ENCODE measurements at places on chromosomes 12 and 14.

- DNase-seq = no peak
Observed at GRCh38 chr14:57883061-57883460, 17.2 kb upstream of the SLC35F4 start.

DNA sequence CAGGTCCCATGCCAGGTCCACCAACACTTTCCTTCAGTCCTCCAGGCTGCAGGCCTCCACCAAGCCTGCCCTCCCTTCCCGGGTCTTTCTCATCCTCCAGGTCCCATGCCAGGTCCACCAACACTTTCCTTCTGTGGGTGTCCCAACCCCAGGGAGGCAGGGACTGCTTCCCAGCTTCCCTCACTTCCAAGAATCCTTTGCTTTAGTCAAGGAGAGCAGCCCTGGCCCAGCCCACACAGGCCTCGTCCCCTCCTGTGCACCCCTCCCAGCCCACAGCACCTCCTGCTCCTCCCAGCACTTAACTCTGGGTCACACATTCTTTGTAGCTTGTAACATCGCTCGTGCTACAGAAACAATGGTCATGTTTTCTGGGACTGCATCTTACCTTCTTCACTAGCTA is 72.9 kb downstream of the TESC start:
- DNase-seq = no peak

GRCh38 chr14:68487805-68488590 is 304.9 kb downstream of the ZFP36L1 start:
- DNase-seq = no peak

GRCh38 chr12:109497675-109498074 is 20.2 kb downstream of the UBE3B start:
- DNase-seq = no peak

- DNase-seq = no peak
Observed at GRCh38 chr12:4221258-4221620, 52.3 kb upstream of the CCND2 start.

DNA sequence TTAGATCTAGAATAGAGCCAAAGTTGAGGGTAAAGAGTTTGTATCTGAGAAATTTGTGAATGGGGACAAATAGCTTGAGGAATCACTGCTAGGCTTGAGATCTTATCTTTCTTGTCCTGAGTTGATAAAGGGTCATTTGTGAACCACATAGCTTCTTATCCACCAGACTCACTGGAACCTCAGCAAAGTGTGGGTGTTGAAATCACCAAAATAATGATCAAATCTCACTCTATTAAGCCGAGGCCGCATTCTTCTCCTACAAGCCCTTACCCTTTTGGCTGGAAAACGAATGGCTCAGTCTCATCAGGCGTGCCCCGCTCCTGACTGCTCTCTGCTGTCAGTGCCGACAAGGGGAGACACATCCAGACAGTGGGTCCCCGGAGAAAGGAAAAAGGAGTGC is 240.6 kb downstream of the EGLN3 start:
- no peak for DNase-seq

DNA sequence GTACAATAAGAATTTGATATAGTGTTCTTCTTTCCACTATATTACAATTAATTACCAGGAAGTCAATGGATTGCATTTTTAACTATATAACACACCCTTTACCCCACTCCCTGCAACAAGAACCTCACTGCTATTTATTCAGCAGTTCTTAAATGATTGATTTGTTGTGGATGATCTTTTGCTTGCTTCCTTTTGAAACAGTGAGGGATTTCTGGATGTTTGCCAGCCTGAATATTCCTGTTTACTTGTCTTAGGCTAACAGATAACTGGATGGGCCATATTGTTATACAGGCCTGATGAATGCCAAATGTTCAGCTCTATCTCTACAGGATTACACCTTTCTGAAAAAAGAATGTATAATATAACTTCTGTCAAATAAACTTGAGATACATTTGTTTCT is 497.6 kb downstream of the APAF1 start:
- DNase-seq = no peak

DNA sequence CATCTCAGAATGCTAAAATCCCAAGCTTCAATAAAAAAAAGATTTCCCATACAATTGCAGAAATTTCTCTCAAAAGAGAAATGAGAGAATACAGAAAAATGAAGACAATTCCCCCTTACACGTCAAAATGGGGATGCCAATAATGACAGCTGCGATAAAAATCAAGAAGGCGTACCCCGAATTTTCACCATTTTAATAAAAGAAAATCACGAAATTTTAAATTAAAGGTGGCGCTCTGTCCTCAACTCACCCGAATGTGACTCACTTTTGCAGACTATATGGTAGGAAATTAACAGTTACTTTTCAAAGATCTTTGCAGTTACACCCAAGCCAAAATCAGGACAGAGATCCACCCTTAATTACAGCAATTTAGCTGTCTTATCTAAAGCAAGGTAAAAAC is 2.1 kb downstream of the ATP2B1 start:
- no peak for DNase-seq

DNA sequence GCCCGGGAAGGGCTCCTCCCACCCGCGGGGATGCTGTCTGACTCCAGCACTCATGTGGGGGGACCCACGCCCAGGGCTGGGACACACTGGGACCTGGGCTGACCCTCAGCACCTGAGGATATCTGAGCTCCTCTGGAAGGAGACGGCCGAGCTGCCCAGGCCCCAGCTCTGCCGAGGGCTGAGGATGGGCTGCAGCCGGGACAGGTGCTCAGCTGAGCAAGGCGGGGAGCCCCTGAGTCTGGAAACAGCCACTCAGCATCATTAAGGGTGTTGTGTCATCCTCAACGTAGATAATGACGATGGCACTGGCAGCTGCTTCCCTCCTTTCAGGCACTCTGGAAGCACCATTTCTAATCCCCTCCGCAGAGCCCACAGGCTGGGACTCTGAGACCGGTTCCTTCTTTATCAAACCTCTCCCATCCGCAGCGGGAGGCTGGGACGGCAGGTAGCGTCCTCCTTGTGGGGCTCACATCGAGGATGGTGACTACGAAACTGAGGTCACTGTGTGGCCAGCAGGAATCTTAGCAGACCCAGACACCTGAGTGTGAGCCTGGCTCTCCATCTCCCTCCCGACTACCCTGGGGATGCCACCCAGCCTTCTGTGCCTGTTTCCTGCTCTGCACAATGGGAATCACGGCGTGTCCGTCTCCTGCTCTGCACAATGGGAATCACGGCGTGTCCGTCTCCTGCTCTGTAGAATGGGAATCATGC is 26.7 kb upstream of the SFSWAP start:
- no peak for DNase-seq

DNA sequence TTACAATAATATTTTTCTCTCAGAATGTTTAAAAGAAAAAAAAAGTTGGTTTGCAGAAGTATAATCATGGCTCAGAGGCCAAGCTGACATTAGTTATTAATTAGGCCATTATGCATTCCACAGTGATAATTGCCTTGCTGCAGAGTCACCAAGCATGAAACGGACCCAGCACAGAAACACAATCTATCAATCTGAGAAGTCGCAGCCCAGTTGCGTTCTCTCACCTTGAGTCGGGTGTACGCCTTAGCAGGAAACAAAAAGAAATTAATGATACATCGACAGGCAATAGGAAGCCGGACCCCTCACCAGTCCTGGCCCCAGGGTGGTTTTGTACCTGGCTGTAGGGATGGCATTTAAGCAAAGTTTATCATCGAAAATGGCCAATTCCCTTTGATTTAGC is 129.7 kb downstream of the PHETA1 start:
- no peak for DNase-seq

DNA sequence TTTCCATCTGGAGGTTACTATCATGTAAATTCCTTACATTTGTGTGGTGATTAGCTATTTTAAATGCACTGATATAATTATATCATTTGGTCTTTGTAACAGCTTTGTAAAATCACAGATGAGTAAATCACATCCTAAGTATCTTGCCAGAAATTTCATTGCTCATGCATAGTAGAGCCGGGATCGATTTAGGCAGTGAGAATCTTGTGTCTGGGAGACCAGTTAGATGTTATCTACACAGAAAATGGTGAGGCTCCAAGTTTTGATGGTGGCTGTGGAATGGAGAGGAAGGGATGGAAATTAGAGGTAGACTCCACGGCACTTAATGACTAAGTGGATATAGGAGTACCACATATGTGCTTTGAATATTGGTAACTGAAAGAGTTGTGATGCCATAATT is 156.3 kb downstream of the MSRB3 start:
- DNase-seq = no peak

DNA sequence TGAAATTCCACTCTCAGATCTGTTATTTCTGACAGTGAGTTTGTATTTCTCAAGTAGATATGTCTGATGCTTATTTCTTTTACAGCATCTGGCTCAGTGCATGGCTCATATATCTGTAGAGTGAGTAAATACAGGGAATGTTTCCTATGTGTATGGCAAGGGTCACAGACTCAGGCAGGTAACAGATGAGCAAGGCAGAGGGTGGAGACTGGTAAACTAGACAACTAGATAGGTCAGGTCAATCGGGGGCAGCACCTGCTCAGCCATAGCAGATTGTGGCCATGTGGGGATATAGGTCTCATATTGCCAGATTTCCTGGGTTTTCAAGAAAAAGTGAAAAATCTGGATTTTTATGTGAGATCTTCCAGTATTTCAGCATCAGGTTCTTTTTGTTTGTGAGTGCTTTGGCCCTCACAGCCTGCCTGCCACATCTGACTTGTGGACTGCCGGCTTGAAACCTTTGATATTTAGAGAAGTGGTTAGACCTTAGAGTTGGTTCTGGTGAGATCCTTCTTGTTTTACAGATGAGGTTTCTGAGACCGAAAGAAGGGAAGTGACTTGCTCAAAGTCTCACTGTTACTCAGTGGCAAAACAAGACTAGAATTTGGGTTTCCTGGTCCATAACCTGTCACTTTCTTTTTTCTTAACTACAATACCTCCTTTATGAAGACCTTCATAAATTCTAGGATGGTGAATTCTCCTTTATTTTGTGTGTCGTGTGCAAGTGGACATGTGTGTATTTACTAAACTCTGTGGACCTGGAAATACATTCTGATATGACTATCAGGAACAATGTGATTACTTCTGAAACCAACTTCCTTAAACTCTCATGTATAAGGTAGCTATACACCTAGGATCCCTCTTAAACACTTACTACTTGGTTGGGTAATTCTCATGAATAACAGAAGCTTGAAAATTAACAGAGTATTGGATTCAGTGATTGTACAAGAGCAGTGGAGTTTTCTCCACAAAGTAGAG is 34.4 kb downstream of the PROX2 start:
- DNase-seq = peak; percentile 64

DNA sequence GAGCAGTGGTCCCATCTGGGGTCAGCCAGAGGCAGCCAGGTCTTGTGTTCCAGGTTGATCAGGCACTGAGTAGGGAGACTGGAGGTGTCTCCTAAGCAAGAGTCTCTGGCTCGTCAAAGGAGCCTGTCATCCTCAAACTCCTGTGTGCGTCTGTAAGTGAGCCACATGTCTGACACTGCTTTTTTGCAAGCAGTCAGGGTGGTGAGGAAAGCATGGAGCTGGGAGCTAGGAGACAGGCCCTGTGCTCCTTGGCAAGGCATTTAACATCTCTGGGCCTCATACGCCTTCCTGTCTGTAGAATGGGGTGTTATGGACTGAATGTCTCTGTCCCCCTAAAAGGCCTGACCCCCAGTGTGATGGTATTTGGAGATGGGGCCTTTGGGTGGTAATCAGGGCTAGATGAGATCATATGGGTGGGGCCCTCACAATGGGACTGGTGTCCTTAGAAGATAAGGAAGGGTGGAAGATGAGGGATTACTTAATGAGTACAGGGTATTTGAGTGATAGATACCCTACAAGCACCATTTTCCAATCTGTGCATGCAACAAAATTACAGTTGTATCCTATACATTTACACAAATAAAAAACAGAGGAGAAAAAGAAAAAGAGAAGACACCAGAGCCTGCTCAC is 53.0 kb downstream of the ARL6IP4 start:
- no peak for DNase-seq

DNA sequence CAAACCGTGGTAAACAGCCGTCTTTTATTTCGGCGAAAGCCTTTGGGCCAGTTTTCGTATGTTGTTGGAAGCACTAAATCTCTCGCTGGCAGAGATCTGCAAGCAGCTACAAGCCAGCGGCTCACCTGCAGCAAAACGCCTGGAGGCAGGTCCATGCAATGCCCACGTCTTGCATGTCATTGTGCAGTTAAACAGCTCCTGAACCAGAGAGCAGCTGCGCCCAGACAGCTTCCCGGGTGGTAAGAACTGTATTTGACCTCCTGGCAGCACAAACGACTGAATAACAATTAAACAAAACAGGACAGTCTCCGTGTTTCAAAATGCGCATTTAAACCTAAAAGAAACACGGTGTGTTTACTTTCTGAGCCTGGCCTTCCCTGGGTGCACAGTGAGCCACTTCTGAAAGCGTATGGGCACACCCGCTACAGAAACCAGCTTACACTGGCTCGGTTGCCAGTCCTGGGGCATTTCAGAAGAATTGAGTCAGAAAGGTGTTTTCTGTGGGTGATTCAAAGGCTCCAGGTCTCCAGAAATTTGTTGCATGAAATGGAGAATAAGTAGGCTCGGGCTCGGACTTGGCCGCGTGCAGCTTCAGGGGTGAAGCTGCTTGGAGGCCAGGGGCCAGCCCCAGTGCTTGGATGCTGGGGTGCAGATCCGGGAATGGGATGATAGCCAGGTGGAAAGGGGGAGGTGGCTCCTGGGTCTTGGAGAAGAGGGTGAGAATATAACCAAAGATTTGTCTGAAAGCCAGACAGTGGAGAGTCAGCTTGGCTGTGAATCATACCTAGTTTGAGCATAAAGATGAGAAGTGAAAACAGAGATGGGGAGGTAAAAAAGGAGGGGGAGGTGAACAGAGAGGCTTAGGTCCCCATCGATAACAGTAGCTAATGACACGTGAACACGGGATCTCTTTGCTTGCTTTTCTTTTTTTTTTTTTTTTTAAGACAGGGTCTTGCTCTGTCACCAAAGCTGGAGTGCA is 24.9 kb upstream of the FZD10 start:
- DNase-seq = no peak

DNA sequence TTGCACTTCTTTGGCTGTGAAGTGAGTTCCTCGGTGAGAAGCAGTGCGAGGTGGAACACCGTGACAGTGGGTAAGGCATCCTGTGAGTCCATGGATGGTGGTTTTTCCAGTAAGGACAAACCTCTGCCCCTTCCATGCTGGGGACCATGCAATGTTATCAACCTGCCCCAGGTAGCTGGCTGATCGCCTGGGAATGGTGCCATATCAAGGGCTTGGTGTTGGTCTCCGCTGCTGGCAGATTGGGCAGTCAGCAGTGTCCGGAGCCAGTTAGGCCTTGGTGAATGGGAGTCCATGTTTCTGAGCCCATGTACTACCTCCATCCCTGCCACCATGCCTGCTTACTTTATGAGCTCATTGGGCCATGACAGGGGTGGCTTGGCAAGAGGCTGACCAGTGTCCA is 114.7 kb upstream of the C14orf180 start:
- no peak for DNase-seq

- DNase-seq = no peak
Observed at GRCh38 chr12:5798242-5799015, 146.6 kb downstream of the ANO2 start.

DNA sequence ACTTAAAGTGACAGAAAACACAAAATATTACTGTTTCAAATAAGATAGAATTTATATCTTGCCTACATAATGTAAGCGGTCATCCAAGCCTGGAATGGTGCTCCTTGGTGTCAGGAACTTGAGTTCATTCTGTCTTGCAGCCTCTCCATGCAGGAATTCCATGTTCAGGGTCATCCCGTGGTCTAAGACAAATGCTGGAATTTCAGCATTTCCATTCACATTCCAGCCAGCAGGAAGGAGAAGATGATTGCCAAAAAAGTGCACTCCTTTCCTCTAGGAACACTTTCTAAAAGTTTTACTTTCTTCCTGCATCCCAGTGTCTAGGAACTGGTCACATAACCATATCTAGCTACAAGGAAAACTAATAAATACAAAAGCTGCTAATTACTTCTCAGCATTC is 106.3 kb downstream of the PTPRO start:
- DNase-seq = no peak

- no peak for DNase-seq
Observed at GRCh38 chr12:29004936-29005304, 144.2 kb upstream of the FAR2 start.

All from activated CD8-positive, alpha-beta T cell treated with anti-CD3 and anti-CD28 coated beads, Interleukin-2, amount 10 ng/mL, durations not matched to agents 7 days and 5 days (primary cell).